ENCODE measurements at places on chromosomes 5 and 9.

- no peak for DNase-seq
These were observed 270.8 kb downstream of the KDM4C start for GRCh38 chr9:7028591-7028990.

DNA sequence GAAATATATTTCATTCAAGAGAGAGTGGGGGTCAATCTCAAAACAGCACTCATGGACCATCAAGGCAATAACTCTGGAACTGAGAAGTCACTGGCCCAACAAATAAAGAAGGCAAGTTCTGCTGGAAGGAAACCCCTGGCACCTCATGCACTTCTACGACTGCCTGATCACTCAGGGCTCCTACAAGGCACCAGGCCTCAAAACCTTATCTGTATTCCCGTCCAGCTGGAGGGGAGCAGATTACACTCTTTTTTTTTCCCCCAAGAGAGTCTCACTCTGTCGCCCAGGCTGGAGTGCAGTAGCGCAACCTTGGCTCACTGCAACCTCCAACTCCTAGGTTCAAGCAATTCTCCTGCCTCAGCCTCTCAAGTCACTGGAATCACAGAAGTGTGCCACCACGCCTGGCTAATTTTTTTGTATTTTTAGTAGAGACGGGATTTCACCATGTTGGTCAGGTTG, 49.9 kb downstream of the P4HA2 start:
- no peak for DNase-seq

GRCh38 chr5:65061250-65061973, 292.7 kb downstream of the CWC27 start:
- no peak for DNase-seq

DNA sequence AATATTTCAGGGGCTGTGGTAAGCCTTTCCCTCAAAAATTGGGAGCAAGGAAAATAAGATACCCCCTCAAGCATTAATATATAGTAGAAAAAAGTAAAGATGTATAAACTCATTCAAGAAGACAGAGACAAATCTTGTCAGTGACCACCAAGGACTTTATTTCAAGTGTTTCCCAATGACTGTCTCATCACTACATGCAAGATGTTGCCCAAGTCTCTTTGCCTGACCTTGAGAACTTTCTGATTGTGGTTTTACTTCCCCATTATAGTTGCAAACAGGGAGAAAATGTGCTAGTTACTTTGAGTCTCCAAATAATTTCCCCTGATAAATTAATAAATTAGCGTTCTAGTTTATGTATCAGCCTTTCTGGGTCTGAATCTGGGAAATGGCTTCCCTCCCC, 4.0 kb upstream of the SLC46A2 start:
- no peak for DNase-seq

- DNase-seq = no peak
These were observed 98.4 kb downstream of the FBXL7 start for GRCh38 chr5:15598294-15598902.

DNA sequence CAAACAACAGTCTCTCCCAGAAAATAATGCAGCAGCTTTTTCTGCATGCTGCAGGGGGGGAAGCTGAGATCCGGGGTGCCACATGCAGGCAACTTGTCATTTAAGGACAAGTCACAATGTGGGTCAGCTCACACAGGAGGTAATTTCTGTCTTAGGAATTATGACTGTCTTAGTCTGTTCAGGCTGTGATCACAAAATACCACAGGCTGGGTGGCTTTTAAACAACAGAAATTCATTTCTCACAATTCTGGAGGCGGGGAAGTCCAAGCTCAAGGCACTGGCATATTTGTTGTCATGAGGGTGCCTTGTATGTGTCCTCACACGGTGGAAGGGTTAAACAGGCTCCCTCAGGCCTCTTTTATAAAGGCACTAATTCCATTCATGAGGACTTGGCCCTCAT, 127.7 kb downstream of the DIRAS2 start:
- DNase-seq = no peak

DNA sequence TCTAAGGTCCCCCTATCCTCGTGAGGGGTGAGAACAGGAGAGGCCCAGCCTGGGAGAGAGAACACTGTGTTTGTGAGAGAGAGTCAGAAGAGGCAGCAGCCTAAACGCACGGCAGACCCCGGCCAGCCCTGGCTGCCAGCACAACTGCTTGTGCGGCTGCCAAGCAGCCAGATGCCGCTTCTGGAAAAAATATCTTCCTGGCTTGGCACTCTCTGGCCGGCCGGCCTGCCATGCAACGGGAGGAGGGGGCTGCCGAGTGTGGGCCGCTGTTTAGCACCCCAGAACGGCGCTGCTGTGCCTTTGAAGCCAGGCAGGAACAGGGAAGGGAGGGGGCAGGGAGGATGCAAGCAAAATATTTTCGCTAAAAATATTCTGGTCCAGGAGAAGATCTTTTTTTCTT, 105.0 kb downstream of the FGF18 start:
- no peak for DNase-seq

- DNase-seq = no peak
These were observed 333.8 kb upstream of the GRIN3A start for GRCh38 chr9:102072059-102072764.

DNA sequence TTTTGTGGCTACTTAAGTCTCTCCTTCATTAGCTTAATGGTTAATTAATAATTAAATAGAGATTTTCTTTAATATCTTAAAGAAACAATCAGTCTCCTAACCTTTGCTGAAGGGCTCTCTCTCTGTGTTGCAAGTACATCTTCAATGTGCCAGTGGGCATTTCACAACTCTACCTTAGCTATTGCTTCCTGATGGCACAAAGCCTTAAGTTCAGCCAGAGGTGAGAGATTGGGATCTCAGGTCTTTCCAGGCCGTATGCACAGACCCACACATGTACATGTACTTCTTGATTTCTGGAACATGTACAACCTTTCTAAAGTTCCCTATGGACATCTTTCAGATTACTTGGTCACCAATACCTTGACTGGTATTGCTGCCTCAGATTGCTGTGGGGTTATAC, 8.9 kb upstream of the ITGA1 start:
- DNase-seq = no peak

DNA sequence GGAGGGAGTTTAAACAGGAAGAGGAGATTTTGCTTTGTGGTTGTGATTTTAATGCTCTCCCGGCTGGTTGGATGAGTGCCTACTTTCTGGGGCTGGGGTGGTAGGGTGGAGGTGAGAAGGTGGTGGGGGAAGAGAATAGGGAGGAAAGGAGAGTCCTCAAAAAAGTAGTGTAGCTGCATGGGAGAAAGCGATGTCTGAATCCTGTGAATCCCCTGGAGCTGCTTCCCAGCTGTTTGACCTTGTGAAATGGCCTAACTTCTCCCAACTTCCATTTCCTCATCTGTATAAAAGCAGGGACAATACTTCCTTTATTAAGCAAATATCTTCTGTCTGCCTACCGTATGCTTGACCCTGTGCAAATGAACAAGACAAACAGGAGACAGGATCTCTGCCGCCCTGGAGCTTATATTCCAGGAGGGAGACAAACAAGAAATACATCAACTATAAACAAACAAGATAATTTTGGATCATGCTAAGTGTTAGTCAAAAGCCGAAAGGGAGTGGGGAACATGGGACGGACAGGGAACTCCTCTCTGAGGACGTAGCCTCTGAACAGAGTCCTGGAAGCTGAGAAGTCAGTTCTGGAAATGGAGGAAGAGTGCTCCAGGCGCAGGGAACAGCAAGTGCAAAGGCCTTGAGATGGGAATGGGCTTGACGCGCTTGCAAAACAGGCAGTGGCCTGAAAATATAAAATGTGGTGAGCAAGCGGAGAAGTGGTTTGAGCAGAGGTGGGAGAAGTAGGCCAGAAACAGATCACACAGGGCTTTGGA, 103.5 kb downstream of the SPRY4 start:
- no peak for DNase-seq

DNA sequence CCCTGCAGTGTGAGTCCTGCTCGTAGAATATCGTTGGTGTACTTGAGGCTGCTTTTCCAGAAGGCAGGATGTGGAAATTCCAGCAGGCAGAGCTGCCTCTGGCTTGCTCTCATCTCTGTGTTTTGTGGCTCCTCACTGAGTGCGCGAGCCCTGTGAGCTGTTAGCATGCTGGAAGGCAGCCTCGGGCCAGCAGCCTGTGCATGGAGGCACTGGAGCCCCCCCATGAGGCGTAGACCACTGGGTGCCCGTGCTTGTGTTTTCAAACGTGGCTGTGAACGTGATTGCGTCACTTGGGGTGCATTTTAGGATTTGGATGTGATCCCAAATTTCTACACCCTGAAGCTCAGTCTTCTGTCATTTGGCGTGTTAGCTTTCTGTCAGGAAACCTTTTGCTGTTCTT, 3.2 kb downstream of the WDR5 start:
- DNase-seq = no peak

- DNase-seq = no peak
These were observed 346.0 kb downstream of the KDM4C start for GRCh38 chr9:7103771-7104170.

DNA sequence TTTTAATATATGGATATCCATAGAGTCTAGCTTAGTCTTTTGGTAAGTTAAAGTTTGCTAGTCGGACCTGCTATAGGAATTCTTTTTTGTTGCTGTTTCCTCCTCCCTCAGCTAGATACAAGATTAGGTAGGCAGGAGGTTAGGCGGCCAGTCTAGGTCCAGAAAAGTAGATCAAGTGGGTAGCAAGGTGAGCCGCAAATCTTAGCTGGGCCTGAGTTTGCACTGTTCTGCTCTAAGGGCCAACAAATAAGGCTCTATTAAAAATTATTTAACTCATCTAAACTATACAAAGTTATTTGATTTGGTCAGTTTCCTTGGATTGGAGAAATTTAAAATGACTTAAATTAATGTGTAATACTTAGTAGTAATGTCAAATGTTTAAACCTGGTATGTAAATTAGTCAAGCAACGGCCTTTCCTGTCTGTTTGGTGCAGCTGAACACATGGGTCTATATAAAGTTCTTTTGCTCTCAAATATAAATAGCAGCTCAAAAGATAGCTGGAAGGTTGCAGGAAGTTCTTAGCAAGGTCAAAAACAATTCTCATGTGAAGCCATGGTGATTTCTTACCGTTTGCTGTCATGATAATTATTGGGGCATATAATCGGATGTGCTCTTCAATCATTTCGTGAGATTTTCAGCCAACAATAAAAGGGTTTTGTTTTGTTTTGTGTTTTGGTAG, 72.0 kb downstream of the PRKACG start:
- no peak for DNase-seq

- DNase-seq = no peak
These were observed 40.9 kb downstream of the CETN3 start for GRCh38 chr5:90368454-90369246.

DNA sequence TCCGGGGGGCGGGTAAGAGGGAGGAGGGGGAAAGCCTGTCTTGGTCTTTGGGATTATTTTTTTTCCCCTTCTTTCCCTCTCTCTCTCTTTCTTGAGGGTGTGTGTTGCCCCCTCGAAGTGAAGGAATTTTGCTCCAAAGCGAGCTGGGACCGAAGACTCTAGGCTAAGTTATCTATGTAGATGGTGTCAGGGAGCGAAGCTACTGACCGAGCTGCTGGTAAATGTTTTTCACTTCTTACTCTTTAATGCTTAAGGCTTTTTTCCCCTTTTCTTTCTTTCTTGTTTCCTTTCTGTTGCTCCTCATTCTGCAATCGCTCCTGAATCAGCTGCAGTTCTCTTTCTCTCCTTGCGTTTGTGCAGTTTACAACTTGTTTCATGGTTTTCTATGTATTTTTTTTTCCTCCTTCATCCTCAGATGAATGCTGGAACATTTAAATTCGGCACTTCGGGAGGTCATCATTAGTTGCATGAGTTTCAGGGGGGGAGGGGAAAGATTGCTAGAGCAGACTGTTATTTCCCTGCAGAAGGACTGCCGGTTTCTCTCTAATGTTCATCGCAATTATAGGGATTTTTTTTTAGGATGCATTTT, 1312.0 kb upstream of the WWC1 start:
- DNase-seq = no peak

DNA sequence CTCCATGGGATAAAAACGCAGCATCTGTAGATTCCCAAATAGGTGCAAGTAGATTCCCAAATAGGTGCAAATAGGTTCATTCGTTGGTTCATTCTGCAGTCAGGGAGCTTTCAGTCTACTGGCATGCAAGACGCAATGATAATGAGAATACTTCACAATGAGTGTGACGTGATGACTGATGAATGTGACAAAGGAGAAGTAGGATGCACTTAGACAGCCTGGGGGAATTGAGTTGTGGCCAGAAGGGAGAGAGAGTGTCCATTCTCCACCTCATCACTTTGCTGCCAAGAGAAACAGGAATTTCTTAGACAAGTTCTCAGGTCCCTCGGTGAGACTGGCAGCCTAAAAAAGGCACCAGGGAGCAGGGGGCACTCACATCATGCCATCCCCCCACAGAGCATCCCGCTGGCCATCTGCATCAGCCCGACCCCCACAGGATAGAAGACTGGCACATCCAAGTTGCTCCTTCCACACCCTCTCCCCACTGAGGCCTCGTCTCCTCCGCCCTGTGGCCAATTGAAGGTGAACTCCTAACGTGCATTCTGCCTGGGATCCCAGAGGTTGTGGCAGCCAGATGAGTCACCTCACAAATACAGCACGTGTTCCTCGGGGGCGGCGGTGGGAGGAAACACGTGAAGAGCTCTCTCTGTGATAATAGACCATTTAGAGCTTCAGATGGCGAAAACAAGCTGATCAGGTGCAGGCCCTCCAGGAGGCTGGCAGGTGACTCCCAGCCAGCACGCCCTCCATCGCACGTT, 19.9 kb upstream of the KCNIP1 start:
- no peak for DNase-seq

DNA sequence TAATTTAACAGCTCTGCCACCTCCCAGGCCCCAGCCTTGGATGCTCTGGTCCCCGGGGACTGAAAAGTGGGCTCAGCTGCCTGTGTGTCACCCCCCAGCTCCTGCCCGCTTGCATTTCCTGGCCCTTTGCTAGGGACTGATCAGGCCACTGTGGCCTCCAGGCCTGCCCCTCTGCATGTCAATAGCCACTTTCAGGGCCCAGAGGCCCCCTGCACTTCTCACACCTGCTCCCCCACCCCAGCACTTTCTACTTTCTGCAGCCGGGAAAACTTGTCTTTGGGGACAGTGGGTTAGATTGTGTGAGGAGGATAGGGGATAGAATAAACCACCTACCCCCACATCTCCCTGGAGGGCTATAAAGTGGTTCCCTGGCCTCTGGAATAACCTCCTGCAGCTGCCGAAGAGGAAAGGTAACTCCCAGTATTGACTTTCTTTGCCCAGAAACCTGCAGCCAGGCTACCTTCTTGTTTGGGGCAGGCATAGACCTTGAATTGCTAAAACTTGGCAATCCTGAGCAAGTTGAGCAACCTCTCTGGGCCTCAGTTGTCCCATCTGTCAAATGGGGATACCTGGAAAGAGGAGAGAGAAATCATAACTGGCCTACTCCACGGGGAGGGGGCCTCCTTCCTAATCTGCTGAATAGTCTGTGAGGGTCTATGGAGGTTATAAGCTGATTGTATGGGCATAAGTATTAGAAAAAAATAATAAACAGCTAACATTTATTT, 7.8 kb downstream of the AIF1L start:
- no peak for DNase-seq

Measured in cortex of kidney (tissue), 1 donor.